Fibroblast of the aortic adventitia (primary cell): ENCODE measurements at places on chromosomes 3 and 15.
A peak's percentile ranks its signal among the peaks of the same experiment; 100 is the strongest.

GRCh38 chr15:28025413-28025812 lies 73.7 kb downstream of the OCA2 start:
- DNase-seq: no peak

DNA sequence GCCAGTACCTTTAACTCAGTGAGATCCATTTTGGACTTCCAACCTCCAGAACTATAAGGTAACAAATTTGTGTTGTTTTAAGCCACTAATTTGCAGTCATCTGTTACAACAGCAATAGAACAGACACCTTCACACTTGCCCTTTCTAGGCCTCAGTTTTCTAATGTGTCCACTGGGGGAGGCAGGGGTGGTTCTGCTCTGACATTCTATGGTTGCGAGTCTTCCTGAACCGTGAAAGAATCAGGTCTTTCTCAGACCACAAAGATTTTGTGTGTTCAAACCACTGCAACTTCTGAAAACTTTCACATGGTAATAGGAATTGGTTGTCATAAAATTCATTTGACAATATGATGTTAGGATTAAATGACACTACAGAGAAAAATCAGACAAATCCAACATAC lies 26.8 kb upstream of the CSTA start:
- no peak for DNase-seq

DNA sequence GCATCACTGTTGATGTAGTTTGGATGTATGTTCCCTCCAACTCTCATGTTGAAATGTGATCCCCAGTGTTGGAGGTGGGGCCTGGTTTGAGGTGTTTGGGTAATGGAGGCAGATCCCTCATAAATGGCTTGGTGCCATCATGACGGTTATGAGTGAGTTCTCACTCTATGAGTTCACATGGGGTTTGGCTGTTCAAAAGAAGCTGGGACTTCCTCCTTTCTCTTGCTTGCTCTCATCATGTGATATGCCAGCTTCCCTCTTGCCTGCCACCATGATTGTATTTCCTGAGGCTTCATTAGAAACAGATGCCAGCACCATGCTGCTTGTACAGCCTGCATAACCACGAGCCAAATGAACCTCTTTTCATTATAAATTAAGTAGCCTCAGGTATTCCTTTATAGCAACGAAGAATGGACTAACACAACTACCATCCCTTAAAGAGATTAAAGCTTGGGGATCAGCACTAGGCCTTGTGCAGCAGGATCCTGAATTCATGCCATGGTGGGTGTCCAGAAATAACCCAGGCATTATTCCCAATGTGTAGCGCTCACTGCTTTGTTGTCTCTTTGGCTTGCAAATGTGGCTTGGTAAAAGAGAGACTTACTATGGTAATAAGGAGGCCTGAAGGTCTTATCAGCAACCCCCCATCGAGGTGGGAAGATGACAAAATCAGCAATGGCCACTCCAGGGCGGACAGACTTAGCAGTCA lies 41.9 kb downstream of the NDUFB4 start:
- no peak for DNase-seq

DNA sequence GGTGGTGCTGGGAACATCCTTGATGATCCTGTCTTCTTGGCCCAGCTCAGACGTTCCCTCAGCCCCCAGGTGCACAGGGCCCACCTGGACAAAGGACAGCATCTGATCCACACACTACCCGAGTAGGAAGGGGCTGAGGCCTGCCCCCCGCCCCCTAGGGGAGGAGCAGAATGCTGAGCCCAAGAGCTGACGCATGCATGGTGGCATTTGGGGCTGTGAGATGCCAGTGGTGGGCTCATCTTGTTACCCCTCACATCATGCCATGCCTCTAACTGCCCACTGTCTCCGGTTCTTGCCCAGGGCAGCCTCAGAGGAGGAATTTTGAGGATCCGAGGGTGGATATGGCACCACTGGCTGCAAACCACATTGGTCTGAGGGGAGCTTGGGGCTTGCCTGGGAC lies 61.5 kb downstream of the LINGO1 start:
- no peak for DNase-seq

GRCh38 chr3:15796771-15797641 lies 773 bp downstream of the ANKRD28 start:
- DNase-seq: peak; percentile 74

DNA sequence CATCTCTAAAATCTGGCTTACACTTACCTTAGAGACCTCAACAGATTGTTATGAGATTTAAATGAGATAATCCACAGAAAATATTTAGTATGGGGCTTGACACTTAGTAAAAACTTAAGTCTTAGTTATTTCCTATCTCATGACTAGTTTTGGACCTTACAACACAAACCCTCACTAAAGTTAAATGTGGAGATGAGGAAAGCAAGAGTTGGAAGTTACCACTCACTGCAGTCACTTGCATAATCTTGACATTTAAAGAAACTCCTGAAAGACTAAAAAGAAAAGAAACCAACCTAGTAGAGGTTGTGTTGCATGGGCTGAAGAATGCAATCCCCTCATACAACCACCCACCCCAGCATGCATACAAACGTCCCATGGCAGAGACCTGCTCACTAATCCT lies 40.1 kb downstream of the ITGB5 start:
- DNase-seq: peak; percentile 45

DNA sequence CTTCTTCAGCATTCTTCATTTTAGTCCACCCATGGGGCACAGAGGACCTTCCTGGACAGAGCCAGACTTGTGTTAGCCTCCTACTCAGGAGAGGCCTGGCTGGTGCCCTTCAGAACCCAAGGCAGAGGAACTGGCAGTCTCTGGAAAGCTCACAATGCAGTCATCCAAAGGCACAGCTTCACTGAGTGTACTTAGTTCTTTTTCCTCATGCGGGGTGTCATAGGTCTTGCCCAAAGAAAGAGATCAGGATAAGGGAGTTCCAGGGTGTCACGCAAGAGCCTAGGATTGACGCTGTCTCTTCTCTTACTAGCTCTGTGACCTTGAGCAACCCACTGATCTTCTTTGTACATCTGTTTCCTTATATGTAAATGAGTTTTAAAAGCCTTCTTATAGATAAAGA lies 58.7 kb downstream of the CD200 start:
- DNase-seq: no peak

DNA sequence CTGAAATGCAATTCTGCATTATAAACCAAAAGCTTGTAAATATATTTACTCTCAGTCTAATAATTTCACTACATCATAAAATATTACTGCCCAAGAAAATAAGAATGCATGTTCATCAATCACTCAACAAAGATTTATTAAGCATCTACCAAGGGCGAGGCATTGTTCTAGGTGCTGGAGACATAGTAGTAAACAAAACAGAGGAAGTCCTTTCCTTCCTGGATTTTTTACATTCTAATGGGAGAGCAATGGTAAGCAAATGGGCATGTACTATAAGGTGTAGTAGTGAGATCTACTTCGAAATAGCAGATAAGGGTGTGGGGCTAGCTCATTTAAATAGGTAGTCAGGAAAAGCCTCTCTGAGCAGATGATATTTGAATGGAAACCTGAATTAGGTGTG lies 10.8 kb upstream of the ZFYVE19 start:
- DNase-seq: no peak

DNA sequence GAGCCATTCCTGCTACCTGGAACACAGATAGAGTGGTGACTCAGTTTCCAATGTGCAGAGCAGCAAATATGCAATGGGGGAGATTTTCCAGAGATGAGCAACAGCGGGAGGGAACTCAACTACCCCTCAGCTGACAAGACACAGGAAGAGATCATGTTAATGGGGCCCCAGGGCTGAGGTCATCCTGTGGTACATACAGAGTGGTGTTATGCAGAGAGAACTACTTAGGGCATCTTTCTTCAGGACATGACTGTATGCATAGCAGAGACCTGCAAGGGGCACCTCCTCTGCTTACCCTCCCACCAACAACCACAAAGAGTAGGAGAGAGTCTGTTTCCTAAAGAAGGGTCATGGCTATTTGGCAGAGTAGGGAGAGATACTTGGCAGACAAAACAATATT lies 6.8 kb upstream of the TBC1D5 start:
- no peak for DNase-seq

- DNase-seq: no peak
Measured at GRCh38 chr3:197027896-197028727, 1.5 kb downstream of the MELTF start.

GRCh38 chr15:69000725-69001503 lies 13.6 kb upstream of the NOX5 start:
- no peak for DNase-seq

DNA sequence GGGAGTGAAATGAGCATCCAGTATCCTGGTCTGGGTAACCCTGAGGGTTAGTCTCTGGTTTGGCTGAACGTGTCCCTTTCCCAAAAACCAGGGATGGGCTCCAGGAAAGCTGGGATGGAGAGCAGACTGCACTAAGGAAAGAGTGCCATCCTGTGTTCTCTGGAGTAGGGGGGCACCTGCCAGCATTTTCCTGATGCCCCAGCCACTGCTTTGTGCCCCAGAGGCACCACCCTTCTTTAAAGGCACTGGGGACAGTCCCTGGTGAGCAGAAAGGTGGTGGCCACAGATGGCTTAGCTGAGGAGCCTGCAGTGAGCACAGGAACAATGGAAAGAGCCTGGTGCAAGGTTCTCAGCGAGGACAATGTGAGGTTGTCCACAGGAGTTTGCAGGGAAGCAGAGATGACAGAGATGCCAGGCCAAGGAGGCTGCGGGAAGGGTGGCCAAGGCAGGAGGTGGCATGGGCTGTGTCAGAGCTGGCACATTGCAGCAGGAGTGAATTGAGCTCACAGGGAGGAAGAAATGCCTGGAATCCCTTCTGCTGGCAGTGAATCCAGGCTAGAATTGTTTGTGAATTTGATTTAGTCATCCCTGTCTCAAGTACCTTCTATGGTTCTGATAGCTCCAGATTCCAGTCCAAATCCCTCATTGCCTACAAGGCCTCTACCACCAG lies 39.9 kb downstream of the AMOTL2 start:
- DNase-seq: peak; percentile 88

DNA sequence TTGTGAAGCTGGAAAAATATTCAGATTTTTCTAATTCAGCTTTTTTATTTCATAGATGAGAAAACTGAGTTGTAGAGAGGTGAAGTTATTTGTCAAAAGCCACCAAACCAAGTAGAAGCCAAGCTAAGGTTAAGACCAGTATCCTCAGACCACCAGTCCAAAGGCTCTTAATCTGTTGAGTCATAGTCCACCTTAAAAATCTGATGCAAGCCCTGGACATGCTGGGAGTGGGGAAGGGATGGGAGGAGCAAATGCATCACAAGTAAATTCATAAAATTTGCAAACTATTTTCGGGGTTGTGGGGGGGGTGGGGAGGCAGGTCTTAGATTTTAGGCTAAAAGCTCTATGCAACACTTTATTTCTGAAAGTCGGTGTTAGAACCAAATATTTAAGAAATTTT lies 307.7 kb upstream of the SEMA6D start:
- DNase-seq: peak; percentile 72

DNA sequence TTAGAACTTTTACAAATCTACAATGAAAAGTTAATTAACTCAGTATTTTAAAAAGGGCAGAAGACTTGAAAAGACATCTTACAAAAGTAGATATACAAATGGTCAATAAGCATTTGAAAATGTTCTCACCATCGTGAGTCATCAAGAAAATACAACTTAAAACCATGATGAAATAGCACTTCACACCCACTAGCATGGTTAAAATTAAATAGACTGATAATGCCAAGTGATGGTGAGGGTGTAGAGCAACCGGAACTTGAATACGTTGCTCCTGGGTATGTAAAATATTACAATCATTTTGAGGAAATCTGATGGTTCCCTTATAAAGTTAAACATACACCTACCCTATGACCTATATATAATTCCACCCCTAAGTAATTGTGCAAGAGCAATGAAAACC lies 319.8 kb upstream of the UMPS start:
- no peak for DNase-seq

GRCh38 chr3:172669021-172669420 lies 41.8 kb downstream of the NCEH1 start:
- DNase-seq: no peak

- no peak for DNase-seq
Measured at GRCh38 chr3:10309736-10310135, 11.2 kb downstream of the SEC13 start.

- no peak for DNase-seq
Measured at GRCh38 chr3:135199137-135199536, 404.1 kb downstream of the EPHB1 start.

GRCh38 chr3:78029775-78030174 lies 989.9 kb downstream of the ROBO2 start:
- DNase-seq: no peak

DNA sequence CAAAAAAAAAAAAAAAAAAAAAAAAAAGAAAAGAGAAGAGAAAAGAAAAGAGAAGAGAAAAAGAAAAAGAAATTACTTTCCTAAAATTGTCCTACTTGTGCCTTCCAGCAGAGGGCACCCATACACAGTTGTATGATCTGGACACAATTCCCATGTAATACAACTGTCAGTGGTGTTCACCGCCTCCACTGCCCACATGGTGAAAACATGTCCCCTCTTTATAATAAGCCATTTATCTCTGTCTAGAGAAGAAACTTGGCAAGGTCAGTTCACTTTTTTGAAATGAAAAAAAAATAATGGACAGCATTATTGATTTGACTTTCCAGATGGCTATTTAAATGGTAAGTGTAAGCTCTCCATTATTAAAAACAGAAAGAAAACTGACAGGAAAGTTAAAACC lies 459.4 kb downstream of the GBE1 start:
- peak; percentile 66 for DNase-seq

DNA sequence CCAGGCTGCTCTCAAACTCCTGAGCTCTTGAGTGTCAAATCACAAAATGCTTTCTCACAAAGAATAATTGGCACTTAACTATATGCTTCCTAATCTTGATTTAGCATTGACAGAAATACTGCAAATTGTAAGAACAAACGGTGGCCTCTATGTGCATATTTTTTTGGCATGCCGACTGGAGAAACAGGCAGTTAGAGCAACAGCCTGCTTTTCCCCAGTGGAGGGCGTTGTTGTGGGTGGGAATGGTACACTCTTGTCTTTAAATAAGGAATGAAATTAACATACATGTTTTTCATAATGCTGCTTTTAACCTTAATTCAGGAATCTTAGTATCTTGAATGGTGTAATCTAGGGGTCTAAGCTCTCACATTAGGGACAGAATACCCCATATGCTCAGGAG lies 31.1 kb upstream of the SV2B start:
- DNase-seq: no peak

DNA sequence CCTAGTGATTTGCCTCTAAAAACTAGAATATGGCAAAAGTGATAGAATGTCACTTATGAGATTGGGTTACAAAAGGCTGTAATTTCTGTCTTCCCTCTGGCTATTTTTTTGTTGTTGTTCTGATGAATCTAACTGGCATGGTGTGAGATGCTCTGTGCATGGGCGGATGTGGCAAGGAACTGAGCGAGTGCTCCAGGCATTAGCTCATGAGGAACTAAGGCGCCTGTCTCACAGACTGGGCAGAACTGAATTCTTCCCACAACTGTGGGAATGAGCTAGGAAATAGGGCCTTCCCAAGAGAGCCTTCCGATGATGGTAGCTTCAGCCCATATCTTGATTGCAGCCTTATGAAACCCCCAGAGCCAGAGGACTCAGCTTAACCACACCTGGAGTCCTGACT lies 222.5 kb downstream of the NR2F2 start:
- no peak for DNase-seq
